HEK293T (cell line): ENCODE measurements at places on chromosomes 5 and 9.

GRCh38 chr5:75405296-75405695 lies 68.3 kb downstream of the HMGCR start:
- DNase-seq = no peak

GRCh38 chr5:83404182-83404716 lies 67.3 kb upstream of the VCAN start:
- DNase-seq = no peak

DNA sequence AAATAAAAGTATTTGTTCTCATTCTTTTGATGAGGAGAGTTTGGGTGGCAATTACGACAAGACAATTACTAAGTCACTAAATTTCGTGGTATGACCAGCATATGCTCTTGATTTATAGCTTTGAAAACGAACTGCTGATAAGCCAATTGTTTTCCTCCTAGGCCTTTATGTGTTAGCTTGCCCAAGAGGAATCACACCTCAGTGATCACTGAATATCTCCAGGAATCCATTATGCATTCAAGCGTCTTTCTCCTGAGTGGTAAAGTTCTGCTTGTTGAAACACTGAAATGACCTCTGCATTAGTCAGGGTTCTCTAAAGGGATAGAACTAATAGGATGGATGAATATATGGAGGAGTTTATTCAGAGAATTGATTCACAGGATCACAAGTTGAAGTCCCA lies 677.7 kb upstream of the MEF2C start:
- no peak for DNase-seq

GRCh38 chr9:124040935-124041816 lies 29.6 kb downstream of the LHX2 start:
- DNase-seq = peak; percentile 87

DNA sequence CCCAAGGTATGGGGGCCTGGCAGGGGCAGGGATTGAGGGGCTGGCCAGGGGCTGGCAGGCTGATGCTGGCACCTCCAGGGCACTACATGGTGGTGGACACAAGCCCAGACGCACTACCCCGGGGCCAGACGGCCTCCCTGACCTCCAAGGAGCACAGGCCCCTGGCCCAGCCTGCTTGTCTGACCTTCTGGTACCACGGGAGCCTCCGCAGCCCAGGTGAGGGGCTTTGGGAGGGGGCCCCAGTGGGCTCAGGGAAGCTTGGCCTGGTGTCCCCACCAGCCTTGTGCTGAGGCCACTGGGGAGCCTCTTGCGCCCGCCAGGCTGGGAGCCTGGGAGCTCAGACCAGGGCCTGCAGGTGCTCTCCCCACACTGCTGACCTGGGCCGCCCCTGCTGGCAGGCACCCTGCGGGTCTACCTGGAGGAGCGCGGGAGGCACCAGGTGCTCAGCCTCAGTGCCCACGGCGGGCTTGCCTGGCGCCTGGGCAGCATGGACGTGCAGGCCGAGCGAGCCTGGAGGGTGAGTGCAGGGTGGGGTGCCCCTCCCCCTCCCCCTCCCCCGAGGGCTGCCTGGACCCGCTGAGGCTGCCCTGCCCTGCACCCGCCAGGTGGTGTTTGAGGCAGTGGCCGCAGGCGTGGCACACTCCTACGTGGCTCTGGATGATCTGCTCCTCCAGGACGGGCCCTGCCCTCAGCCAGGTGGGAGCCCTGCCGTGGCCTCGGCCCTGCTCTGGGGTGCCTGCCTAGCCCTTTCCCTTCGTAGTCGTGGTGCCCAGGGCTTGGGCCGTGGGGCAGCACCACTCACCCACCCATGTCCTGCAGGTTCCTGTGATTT lies 5.7 kb downstream of the MAMDC4 start:
- no peak for DNase-seq

DNA sequence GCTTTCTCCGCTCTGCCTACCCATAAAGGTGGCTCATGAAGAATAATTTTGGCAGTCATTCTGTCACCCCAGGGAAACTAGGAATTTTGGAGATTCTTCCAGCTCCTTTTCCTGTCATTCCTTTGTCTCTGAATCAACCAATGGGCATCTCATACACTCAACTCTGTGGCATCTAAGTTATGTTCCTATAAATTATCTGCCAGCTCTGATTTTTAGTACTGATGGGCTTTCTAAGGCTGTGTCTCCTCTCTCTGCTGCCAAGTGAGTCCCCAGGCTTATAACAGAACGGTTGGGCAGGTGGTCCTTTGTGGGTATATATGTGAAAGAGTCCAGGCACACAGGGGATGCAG lies 226.8 kb downstream of the NMUR2 start:
- no peak for DNase-seq

DNA sequence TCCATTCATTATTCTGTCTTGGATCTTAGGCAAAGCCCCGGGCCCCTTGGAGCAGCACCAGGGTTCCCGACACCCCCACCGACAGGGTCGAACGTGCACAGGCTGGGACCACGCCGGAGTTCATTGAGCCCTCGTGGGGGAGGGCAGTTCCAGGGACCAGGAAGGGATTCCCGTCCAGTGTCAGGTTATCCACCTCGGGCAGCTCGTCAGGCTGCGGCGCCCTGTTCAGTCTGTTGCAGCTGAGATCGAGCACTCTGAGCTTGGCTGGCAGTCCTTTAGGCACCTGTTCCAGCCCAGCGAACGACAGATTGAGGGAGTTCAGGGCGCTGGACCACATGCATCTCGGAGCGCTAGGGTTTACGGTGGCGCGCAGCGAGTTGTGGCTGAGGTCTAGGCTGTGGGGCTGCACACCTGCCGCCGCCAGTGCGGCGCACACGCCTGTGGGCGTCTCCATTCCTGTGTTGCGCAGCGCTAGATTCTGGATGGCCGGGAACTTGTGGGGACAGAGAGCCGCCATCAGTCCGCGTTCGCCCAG lies 1.1 kb downstream of the CD14 start:
- DNase-seq = no peak

DNA sequence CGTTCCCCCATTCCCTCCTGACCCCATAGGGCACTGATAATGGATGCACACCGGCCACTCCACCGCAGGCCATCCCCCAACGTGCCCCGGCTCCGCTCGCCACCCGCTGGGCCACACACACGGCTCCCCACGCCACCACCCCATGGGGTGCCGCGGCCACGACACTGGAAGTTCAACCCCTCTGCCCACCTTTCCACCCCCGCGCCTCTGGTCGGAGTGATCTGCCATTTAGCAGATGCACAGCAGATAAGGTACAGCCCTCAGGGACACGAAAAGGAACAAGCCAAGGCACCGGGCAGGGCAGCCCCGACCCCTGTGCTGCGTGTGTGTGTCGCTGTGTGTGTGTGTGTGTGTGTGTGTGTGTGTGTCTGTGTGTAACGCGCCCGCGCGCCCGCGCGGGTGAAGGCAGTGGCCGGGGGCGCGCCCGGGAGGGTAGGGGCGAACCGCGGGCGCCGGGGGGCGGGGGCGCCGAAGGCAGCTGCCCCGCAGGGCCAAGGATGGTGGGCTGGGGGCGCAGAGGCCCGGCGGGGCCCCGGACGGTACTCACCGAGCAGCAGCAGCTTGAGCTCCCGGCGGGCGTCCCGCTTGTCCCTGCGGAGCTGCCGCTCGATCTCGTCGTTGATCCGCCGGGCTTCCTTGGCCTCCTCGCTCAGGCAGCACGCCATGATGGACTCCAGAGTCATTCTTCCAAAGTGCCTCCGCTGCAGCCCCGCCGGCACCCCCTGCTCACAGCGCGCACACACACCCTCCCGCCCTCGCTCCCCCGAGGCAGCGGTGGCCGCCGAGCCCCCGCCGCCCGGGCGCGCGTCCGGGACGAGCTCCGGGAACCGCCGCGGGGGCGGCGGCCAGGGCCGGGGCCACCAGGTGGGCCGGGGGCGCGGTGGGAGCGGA lies 813 bp downstream of the GNAQ start:
- DNase-seq = peak; percentile 50

DNA sequence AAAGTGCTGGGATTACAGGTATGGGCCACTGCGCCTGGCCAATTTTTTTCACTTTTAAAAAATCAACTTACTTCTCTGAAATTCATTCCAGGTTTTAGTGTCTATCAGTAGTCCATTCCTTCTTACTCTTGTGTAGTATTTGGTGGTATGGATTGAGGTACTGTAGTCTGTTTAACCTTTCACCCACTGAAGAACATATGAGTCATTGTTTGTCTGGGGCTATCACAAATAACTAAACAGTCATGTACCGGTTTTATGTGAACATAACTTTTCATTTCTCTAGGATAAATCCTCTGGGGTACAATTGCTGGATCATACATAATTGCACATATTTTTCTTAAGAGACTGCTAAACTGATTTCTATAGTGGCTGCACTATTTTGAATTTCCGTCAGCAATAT lies 1188.0 kb upstream of the CDH9 start:
- no peak for DNase-seq

GRCh38 chr5:148996270-148996669 lies 66.6 kb downstream of the SH3TC2 start:
- no peak for DNase-seq

DNA sequence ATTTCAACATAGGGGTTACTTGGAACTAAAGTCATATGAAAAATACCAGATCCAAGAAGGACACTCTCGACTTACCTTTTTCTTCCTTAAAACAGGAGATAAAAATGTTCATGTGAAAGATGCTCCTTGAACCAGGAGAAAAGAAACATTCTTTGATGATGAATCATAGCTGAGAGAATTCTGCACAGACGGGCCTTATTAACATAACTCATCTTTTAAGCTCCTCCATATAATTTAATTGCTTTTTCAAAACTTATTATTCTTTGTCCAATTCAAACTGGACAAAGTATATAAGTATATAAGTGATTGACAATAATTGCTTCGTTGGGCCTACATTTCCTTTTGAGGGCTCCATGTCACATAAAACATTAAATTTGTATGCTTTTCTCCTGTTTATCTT lies 945.2 kb upstream of the C9orf72 start:
- DNase-seq = no peak

GRCh38 chr5:54707841-54708240 lies 190.3 kb downstream of the SNX18 start:
- no peak for DNase-seq
